Stimulated activated CD4-positive, alpha-beta T cell treated with anti-CD3 and anti-CD28 coated beads, Interleukin-1b, Interleukin-23, amount 100 ng/mL, for 24 hours (primary cell): ENCODE measurements at places on chromosomes 1 and 21.
A peak's percentile ranks its signal among the peaks of the same experiment; 100 is the strongest.

DNA sequence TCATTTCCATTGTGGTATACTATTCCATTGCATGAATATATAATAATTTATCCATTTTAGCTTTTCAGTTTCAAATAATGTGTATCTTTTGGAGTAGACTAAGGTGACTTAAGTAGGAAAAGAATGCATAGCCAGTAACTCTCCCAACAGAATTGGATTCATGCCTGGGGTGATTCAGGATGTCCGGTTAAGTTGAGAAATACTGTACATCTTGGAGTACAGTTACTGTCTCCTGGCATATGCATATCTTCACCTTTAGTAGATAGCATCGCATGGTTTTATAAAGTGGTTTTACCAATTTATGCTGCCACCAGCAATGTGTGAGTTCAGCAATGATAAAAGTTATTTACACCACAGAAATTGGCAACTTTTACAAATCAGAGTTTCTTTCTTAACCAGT is 18.6 kb upstream of the SLC6A9 start:
- DNase-seq: no peak

DNA sequence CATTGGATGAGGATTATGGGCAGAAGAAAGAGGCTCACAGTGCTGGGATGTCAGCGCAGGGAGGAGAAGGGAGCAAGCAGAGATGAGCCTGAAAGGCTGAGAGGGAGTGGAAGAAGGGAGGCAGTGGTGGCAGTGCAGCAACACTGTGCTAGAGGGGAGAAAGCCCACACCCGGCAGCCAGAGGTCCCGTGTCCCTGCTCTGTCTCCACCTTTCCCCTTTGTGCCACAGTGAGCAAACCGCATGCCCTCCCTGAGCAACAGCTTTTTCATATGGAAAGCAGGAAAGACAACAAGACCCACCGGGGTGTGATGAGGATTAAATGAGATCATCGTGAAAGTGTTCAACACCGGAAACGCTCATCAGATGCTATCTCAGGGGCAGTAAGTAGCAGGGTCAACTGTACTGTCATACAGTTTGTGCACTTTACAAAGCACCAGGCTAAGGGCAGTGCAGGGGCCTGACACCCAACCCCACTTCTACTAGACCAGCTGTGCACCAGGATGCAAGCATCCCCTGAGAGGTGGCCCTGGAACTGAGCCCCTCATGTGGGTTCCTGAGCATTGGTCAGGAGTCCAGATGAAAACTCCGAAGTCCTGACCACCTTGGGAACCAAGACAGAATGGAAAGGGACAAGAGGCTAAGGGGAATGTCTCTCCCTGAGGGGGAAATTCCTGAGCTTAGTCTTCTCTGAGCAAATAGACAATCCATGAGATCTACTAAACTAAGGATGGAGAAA is 9.1 kb downstream of the NHLH1 start:
- no peak for DNase-seq

DNA sequence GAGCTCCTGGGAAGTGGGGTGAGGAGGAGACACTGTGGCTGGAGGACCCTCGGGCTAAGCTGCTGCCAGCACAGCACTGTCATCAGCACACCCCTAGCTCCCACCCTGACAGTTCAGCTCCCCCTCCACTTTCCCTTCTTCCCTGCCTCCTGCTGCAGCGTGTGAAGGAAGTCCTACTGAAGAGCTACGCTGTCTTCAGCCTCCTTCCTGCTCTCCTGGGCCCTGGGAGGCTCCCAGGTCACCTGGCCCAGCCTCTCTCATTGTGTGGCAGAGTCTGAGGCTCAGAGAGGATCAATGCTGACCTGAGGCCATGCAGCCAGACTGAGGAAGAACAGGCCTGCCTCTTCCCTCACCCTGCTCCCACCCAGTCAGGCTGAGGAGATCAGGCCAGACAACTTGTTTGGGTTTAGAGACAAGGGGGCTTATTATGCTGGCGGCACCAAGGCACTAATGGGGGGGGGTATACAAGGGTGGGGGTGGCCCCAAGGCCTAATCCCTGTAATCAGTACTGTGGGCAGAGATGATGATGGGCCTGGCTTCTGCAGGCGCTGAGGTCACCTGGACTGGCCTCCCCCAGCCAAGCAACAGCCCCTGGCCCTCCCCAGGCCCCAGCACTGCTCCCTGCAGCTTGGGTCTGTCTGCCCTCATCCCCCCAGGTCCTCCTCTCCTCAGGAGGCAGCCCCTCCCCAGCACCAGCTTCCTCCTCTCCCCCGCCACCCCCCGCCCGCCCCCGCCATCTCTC is 9.1 kb downstream of the NES start:
- DNase-seq: no peak

DNA sequence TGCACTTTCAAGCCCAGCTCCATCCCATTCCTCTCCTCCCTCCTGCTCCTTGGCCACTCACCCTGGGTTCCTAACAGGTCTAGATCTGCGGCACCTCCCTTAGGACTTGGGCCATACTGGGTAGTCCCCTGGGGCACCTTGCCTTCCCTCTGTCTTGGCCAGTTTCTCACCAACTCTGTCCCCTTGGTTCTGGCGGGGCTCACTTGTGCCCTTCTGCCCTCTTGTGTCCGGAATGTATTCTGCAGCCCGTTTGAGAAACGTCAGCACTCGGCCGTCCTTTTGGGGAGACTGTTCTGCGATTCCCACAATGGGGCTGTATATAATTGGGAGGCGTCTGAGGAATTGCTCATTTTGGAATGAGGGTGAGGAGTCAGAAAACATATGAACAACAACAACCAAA is 162.4 kb downstream of the ZSCAN20 start:
- no peak for DNase-seq

- no peak for DNase-seq
Measured at GRCh38 chr1:224503161-224504118, 68.8 kb upstream of the WDR26 start.

DNA sequence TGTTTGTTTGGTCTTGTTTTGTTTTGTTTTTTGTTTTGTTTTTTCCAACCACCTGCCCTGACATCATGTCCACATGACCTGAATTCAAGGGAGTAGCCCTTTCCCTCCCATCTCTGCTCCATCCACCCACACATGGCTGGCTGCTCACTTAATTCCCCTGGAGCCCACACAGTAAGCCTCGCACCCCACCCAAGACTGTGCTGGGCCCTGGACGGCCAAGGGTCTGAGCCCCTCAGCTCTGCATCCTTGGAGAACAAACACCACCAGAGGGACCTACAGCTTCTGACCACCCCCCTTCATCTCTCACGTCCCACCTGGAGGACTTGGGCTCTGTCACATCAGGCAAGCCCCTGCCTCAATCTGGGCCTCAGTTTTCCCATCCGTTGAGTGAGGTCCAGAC is 39.1 kb downstream of the MATN1 start:
- no peak for DNase-seq

DNA sequence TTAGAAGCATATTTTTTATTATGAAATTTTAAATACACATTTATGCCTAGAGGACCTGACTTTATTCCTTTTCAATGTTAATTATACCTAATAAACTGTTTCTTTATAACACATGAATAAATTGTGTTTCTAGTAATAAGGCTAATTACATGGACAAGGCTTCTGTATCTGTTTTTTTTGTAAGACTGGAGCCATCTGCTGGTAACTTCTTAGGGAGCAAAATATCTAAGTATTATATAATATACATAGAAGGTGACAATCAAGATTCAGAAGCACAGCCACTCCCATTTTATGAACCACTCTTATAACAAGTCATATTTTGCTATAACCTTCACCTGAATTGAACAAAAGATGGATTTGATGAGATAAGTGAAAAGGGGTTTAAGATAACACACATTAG is 84.2 kb downstream of the LBR start:
- DNase-seq: no peak

- DNase-seq: no peak
Measured at GRCh38 chr1:1106510-1107221, 9.2 kb downstream of the C1orf159 start.

DNA sequence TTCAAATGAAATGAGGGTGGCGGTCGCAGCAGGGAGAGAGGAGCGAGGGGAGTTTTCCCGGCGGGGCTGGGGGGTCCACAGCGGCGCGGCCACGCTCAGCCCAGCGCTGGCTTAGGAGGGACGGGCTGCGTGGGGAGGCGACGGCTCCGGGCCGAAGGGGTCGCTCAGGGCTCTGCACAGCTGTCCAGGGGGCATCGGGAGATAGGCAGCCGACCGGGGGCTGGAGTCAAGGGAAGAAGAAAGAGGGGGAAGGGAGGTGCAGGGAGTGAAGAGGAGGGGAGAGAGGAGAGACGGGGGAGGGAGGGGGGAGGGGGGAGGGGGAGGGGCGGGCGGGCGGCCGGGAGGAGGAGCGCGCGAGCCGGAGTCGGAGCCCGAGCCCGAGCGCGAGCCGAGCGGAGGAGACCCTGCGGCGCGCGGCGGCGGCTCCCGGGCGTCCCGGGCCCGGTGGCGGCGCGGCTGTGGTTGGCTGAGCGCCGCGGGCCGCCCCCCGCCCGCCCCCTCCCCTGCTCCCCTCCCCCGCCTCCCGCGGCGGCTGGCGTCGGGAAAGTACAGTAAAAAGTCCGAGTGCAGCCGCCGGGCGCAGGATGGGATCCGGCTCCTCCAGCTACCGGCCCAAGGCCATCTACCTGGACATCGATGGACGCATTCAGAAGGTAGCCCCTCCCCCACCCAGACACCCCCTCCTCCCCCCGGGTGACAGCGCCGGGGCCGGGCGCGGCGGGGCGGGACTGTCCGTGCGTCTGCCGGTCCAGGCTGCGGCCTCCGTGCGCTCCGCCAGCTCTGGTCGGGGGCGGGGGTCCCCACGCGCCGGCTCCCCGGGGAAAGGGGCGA is at the start of gene PDE9A:
Gene PDE9A (plus strand): TSS at position 391 of the 831 bp plus-strand sequence. CDS start 194 bp downstream, at position 585.
- no peak for DNase-seq

- DNase-seq: no peak
Measured at GRCh38 chr1:6179564-6180175, 451 bp downstream of the CHD5 start.

GRCh38 chr21:42062236-42063022 is 8.7 kb upstream of the UMODL1 start:
- peak; percentile 39 for DNase-seq

DNA sequence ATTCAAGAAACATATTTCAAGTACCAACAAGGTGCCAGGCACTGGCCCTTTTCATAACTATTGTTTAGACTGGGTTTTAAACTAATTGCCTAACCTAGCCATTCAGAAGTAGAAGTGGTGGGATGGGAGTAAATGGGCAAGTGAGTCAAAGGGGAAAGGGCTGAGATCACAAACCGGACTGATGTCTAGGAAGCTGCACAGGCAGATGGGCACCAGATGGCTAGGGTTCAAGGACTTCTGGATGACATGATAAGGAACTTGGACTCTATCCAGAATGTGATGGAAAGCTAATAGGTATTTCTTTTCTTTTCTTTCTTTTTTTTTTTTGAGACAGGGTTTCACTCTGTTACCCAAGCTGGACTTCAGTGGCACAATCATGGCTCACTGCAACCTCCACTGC is 46.6 kb downstream of the LYST start:
- no peak for DNase-seq

- DNase-seq: no peak
Measured at GRCh38 chr1:185271921-185272320, 45.1 kb downstream of the IVNS1ABP start.

- no peak for DNase-seq
Measured at GRCh38 chr21:42592156-42592820, 61.1 kb upstream of the PDE9A start.

GRCh38 chr21:41821081-41821755 is 54.4 kb upstream of the RIPK4 start:
- no peak for DNase-seq

GRCh38 chr1:5338466-5338865 is 653.8 kb downstream of the NPHP4 start:
- no peak for DNase-seq

- no peak for DNase-seq
Measured at GRCh38 chr1:44557778-44558177, 116.5 kb downstream of the TMEM53 start.

DNA sequence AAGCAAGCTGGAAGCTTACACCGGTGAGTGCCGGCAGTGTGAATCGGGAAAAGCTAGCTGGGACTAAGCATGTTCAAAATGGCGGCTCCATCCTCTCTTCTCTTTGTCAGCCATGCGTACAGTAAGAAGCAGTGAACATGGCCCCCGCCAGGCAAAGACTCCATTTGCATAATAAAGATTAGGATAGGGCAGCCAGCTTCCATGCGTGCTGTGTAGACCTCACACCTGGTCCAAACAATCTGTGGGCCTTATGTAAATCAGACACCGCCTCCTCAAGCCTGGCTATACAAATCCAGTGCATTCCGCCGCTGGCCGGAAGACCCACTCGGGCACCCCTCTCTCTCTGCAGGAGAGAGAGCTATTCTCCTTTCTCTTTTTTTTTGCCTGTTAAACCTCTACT is 150.3 kb downstream of the TIAM1 start:
- DNase-seq: no peak

- no peak for DNase-seq
Measured at GRCh38 chr1:157460381-157460780, 91.9 kb downstream of the FCRL5 start.

GRCh38 chr21:27103768-27104167 is 136.9 kb upstream of the ADAMTS5 start:
- DNase-seq: no peak

GRCh38 chr1:1425753-1426495 is 4.8 kb upstream of the ANKRD65 start:
- no peak for DNase-seq
